ENCODE measurements at places on chromosomes 16 and 17.
A peak's percentile ranks its signal among the peaks of the same experiment; 100 is the strongest.

DNA sequence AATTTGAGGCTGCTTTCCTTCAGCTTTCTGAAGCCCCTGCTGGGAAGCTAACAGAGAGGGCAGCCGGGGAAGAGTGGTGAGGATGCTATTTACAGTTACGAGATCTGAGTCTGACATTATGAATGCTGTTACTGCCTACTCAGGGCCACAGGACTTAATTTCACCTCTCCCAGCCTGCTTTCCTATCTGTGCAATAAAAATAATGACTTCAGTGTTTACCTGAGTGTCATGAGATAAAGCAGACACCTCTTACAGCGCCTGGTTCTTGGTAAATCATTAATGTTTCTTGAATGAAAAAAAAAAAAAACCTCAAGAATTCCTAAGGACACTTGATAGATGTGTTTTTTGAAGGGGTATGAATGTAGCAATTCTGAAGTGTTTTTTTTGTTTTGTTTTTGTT lies 24.2 kb upstream of the CPHXL start:
- DNase-seq = no peak

- DNase-seq = no peak
These were observed 33.3 kb upstream of the RGS9 start for GRCh38 chr17:65103896-65104295.

- no peak for DNase-seq
These were observed 8.2 kb downstream of the PLCD3 start for GRCh38 chr17:45123930-45124796.

DNA sequence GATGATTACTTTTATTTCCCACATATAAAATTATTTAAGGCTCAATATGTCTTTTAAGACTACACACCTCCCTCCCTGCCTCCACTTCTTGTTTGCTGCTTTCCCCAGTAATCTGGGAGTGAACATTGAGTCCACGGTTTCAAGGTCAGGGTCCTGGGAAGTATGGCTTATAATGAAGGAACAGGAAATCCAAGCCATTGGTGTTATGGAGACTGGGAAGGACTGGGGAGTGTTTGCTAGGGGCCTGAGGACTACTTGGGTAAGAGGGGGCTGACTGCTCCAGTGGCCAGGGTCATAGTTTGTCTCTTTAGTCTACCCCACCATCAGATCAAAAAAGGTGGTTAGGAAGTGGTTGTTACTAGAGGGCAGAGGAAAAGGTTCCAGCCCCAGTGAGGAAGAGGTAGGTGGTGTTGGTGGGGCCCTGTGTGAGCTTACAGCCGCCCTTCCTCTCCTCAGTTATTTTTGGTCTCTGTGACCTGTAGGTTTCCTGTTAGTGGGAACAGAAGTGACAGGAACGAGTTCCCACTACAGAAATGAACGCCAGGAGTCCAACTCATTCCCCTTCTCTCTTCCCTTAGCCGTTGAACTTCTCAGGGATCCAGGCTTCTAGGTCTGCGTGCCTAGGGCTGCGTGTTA lies 742 bp upstream of the SLC16A13 start:
- no peak for DNase-seq

DNA sequence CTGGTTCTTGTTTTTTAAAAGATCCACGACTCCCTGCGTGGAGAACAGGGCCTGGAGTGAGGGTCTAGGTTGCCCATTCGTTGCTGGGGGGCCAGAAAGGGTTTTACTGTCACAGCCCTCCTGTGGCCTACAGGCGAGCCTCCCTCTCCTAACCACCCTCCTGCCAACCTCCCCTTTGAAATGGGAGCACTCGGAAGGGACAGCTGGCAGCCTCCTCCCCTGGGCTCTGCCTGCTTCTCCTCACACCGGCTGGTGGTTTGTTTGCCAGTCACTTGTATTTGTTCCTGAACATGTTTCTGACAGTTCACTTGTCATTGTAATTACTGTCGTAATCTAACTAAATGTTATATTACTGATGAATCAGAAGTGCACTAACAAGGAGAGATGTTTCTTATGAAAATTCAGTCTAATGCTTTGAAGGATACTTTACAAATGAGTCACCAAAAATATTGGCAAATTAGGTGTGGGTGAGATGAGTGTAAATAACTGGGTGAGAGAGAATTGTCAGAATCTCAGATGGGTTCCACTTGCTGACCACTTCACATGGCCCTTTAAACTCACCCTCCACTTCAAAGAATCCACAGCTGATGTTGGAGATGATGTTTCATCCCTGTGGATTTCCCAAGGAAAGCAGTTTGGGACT lies 2.7 kb upstream of the SPPL2C start:
- no peak for DNase-seq

DNA sequence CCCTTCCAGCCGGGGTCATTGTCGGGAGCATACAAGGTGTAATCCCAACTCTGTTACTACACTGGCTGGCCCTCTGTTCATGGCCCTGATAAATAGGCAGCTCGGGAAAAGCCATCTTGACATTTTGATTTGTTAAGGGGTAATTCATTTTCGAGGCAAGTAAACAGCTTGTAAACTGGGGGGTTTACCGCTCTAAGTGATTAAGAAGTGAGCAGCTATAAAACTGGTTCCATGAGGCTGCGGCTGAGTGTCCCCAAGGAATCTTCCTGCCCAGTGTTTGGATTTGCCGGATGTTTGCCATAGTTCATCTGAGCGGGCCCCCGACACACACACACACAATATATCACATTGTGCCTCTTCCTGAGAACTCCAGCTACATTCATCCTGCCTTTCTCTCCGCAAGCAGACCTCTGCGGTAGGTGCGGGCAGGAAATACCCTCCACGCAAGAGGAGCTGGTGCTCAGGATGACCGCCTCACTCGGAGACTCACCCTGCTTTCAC lies 92.2 kb downstream of the SOCS1 start:
- DNase-seq = no peak

DNA sequence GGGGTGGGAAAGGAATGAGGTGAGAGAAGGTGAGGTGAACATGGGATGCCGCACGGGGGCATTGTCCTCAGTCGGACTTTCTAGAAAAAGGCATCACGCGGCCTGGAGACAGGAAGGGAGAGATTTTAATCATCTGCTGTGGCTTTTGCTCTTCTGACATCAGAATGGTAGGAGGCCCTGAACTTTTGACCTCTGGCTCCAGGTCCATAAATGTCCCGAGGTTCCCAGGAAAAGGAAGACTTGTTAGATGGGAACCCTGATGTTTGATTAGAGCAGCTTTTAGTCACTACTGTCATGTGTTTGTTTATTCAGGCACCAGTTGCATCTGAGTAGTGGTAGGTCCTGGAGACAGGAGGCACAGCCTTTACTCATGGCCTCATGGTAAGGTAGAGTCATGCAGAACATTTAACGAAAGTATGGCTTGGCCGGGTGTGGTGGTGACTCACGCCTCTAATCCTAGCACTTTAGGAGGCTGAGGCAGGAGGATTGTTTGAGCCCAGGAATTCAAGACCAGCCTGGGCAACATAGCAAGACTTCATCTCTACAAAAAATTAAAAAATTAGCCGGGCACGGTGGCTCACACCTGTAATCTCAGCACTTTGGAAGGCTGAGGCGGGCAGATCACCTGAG lies 203.1 kb downstream of the MSI2 start:
- no peak for DNase-seq

DNA sequence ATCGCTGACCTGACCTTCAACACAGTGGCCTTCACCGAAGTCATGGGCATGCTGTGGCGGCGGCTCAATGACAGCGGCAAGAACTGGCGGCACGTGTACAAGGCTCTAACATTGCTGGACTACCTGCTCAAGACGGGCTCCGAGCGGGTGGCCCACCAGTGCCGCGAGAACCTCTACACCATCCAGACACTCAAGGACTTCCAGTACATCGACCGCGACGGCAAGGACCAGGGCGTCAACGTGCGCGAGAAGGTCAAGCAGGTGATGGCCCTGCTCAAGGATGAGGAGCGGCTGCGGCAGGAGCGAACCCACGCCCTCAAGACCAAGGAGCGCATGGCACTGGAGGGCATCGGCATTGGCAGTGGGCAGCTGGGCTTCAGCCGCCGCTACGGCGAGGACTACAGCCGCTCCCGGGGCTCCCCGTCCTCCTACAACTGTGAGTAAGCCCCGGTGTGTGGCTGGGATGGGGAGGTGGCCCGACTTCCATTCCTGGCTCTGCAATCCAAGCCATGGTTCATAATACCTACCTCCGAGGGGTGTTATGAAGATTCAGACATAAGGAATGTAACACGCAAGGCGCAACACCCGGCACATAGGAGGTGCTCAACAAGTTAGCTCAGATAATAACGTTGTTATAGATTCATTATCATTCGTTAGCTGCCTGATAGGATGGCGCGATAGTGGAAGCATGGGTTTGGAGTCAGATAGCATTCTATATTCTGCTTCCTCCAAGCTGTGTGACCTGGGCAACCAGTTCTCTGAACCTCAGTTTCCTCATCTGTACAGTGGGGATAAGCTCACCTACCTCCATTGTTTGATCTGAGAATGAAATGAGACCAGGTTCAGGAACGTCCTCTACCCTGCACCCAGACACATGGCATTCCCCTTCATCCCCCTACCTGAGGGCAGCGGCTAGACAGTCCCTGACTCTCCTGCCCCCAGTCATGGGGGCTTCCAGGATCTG lies 4.4 kb downstream of the EPN3 start:
- DNase-seq = no peak

- no peak for DNase-seq
These were observed 20.5 kb upstream of the FA2H start for GRCh38 chr16:74795104-74795503.

DNA sequence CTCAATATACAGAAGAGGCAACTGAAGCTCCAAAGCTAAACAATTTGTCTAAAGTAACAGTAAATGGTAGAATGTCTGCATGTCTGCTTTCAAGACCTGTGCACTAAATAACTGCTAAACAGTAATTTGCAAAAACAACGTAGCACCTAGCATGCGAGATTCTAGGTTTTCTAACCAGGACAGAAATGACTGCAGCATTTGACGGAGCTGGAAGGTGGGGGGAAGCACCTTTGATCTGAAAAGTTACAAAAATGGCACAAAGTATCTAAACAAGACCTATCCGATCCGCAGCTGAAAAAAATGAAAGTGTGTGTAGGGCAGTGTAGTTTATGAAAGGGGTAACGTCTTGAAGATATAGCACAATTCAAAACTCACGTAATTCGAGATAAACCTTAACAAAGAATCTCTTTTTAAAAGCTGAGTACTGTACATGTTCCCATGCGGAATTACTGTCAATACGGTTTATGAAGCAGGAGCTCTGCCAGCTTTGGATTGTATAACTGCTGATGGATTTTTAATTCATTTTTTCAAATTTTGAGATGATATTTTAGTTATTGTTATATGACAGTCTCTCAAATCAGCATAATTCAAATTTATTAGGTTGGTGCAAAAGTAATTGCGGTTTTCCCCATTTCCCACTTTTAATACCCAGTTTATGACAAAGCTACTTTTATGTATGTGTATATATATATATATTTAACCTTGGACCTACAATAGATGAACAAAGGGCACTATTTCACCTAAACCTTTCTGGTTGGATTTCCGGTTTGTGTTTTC lies 1.2 kb upstream of the WIPI1 start:
- DNase-seq = no peak

GRCh38 chr17:51133365-51133764 lies 12.7 kb upstream of the SPAG9 start:
- DNase-seq = no peak

DNA sequence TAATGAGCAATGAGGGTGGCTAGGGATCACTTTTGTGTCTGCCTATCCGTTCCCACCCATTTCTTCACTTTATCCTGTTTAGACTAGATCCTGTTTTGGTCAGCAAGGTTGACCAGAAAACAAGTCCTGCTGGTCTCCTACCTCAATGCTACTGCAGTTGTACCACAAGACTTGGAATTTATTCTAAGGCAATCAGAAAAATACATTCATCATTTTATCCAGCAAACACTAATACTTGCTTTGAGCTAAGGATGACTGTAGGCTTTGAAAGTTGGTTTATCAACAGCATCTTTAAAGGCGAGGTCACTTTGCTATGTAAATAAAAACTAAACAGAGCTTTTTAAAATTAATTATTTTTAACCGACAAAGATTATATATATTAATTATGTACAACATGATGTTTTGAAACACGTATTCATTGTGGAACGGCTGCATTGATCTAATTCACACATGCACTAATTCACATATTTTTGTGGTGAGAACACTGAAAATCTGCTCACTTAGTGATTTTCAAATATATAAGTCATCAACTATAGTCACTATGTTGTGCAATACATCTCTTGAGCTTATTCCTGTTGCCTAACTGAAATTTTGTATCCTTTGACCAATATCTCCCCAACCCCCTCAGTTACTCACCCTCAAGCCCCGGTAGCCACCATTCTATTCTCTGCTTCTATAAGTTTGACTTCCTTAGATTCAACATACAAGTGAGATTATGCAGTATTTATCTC lies 125.9 kb upstream of the HS3ST3A1 start:
- DNase-seq = peak; percentile 69

- DNase-seq = no peak
These were observed 4.5 kb upstream of the CMTM4 start for GRCh38 chr16:66701026-66701425.

Measured in muscle of back (tissue), 13 donors.